ENCODE measurements at places on chromosomes 12 and 14.
A peak's percentile ranks its signal among the peaks of the same experiment; 100 is the strongest.

- DNase-seq, result no peak
Measured at GRCh38 chr12:71158361-71158882, 623 bp upstream of the TSPAN8 start.

- no peak for DNase-seq
Measured at GRCh38 chr14:33194551-33194950, 255.9 kb downstream of the NPAS3 start.

DNA sequence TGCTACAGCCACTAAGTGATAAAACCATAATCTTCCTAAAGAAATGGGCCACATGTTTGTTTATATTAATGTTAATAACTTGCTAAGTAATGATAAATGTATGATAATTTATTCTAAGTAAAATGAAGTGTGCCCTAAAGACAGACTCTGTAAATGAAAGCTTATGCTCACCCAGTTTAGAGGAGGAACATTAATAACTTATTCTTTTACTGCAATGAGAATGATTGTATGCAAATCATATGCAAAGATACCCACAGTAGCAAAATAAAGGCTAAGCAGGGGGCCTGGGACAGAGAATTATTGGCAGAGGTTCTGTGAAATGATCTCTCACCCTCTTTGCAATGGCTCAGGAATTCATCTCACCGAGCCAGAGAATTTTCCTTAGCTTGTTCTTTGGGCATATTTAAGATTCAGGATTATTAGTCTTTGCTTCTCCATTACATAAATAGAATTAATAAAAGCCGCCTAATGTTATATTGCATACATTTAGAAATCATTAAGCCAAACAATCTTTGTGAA is 75.9 kb downstream of the TMEM132D start:
- DNase-seq, result no peak

DNA sequence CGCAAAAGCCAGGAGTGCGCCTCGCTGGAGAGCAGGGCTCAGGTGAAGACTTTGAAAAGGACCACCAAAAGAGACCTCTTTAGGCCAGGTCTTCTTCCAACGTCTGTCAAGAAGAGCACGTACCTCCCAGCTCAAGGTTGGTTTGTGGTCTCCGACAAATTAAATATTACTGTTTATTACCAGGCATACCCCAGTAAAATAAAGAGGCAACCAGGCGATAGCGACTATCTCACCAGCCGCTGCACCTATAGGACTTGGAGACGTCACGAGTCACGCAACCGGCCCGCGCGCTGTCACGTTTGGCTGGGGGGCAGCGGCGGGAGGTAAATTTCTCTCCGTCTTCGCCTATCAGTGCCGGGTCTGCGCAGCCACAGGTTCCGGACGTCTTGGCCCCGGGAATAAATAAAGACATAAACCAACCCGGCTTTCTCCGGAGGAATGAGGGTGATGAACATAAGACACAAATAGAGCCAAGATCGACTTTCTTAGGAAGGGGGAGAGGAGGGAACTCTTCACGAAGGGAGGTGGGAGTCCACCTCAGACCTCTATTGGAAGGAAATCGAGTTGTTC is 2.0 kb upstream of the TBX5 start:
- DNase-seq, result no peak

GRCh38 chr12:123035841-123036240 is 55.4 kb downstream of the ARL6IP4 start:
- DNase-seq, result no peak

GRCh38 chr14:67622675-67623074 is 3.0 kb downstream of the ARG2 start:
- DNase-seq, result no peak

GRCh38 chr14:88835661-88836060 is 11.2 kb downstream of the TTC8 start:
- no peak for DNase-seq

- DNase-seq, result no peak
Measured at GRCh38 chr12:113469949-113470743, 1.5 kb downstream of the LHX5 start.

DNA sequence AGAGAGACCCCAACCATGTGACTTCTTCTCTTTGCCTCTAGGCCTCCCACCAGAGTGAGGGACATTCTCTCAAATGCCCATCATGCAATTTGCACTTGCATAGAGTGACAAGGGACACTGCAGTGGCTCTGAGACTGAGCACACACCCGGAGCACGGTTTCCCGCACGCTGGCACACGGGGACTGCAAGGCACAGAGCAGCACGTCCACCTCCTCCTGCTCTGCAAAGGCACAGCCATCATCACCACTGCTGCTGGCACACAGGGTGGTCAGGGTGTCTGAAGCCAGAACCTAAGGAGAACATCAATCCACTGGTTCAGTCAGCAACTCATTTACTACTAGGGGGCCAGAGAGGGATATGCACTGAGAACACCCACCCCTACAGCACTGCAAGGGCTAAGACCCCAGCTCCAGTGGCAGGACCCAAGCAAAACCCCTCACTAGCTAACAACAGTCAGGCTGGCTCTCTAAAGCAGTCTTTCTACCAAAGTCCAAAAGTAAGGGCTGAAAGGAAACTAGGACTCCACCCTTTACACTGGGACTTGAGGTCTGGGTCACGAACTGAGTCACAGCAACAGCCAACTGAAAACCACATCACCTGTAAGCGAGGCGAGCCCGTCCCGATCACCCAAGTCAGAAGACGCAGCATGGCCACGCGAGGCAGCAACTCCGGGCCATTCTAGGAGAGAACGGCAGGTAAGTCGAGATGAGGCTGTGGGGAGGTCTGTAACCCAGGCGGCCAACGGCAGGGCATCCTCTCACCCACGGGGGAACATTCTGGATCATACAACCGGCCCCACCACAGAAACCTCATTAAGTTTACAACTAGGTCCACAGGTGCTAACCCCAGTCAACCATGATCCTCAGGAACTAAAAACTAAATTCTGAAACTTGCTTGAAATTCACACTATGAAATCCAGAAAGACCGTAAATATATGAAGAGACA is 37.9 kb downstream of the GCN1 start:
- no peak for DNase-seq

GRCh38 chr12:104044158-104044557 is 5.8 kb downstream of the GLT8D2 start:
- no peak for DNase-seq

DNA sequence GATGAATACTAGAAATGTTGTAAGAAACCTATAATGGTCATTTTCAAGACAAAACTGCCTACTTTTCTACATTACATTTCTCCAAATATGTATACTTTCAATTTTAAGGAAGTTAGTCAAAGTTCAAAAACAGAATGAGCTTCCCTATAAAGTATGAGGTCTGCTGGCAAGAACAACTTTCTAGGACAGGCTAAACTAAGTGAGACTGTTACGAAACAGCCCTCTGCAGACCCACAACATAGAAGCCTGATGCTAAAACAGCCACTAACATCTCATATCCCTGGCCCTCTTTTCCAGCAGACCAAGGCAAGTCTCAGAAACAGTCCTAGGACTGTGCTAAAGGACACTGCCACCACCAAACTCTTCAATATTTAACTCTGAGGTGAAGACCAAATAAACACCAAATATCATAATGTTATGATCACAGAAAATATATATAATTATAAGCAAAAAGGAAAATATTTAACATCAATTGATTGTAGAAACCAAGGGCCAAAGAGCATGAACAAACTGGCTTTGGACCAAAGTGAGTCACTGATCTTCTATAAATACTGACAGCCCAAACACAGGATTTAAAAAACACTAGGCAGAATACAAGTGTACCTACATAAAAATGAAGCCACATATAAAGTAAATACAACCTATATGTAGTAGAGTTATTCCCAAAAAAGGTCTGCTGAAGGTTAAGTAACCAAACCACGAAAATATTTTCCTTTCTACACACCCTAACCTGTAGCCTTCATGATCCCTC is 27.7 kb downstream of the PPP4R3A start:
- no peak for DNase-seq

- DNase-seq, result no peak
Measured at GRCh38 chr14:105666420-105666819, 140.0 kb downstream of the TMEM121 start.

- DNase-seq, result peak; percentile 95
Measured at GRCh38 chr14:35365130-35366055, 39.2 kb downstream of the NFKBIA start.

DNA sequence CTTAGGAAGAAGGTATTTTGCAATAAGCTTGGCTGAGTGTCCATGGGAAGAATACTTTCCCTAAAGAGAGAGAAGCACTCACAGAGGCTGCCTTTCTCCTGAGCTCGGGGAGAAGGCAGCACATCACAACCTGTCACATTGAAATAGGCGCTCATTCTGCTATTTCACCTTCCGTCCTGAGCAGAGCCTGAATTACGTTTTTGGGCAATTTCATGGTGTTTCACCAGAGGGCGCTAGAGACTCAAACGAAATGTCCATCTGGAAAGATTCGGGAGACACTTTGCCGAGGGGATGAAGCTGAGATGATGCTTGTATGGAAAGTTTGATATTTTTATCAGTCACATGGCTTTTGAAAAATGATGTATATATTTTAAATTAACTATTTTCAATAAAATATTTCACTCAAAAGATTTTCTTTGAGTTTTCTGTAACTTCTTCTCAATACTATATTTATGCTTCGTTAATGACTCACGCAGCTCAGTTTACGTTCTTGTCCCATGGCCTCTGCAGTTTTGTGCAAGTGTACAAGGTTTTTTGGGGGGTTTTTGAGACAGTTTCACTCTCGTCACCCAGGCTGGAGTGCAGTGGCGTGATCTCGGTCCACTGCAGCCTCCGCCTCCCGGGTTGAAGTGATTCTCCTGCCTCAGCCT is 17.4 kb upstream of the B4GALNT3 start:
- no peak for DNase-seq

GRCh38 chr12:105748806-105749600 is 389.8 kb downstream of the NUAK1 start:
- DNase-seq, result no peak

DNA sequence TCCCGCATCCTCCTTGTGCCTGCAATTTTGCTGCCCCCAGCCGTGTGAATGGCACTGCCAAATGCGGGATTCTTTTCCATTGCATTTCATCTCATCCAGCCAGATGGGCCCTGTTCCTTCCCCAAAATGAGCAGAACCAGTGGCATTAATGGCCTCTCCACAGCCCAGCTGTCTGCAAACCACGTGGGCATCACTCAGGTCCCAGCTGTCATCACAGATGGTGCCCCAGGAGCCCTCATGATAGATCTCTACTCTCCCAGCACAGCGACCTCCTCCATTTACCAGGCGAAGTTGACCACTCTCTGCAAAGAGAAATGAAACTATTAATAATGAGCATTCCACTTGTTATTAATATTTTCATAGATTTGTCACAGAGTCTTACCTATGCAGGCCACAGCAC is 17.1 kb downstream of the CD163 start:
- no peak for DNase-seq

DNA sequence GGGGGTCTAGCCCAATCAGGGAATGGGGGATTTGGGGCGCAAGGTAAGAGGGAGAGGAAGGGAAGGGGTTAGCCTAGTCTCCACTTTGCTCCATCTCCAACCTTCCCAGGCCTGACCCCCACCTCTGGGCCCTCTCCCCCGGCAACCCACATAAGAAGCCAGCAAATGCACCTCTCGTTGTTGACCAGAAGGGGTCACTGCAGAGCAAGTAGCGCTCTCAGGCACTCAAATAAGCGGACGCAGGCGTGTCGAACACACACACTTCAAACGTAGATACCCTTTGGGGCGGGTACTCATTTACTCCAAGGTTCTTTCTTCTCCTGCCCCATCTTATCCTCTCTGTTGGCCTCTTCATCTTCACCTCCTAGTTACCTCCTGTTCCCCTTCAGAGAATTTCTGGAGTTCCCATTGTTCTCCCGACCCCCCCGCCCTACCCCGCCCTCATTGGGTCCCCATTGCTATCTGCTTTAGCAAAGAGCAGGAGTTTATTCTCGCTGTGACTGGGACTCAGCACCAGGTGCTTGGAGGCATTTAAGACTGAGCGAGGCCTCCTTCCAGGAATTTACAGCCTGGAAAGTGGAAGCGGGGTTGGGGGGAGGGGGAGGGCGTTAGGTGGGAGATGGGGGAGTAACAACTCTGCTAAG is 1.5 kb upstream of the SRRM4 start:
- no peak for DNase-seq

DNA sequence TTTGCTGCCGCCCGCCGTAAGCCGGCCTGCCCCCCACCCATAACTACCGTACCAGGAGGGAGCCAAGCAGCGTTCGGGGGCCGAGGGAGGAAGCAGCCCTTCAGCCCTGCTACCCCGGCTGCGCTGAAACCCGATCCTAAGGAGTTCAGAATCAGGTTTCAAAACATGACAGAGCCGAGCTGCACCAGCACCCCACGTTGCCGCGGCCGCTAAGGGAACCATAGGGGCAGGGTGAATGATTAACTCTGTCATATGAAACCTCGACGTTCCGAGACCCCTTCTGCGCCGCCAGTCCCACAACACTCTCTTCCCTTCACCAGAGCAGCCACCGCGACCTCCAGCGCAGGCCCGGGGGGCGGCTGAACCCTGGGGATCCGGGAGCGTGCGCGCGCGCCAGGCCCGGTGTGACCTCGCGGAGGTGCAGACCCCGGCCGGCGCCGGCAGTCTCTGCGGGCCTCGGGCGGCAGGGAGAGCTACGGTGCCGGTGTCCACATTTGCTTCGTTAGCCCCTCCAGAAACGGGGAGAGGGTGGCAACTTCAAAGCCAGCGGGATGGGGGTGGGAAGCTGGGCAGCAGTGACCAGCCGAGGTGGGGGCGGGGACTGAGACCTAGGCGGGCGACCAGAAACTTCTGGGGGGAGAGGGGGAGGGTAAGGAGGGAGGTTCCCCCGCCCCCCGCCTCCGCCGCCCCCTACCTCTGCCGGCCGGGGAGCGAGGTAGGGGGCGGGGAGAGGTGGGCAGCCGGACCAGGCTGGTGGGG is 1.6 kb downstream of the SIX4 start:
- no peak for DNase-seq

DNA sequence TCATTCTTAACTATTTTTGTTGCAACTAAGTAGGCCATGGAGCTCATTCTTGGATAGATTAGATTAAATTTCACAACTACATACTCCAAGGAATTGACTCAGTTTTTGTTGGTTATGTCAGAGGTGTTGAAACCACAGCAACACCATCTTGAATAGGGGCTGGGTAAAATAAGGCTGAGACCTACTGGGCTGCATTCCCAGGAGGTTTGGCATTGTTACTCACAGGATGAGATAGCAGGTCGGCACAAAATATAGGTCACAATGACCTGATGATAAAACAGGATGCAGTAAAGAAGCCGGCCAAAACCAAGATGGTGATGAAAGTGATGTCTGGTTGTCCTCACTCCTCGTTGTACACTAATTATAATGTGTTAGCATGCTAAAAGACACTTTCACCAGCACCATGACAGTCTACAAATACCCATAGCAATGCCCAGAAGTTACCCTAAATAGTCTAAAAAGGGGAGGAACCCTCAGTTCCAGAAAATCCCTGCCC is 20.9 kb downstream of the DMAC2L start:
- DNase-seq, result peak; percentile 90

- no peak for DNase-seq
Measured at GRCh38 chr12:101490286-101490920, 15.3 kb downstream of the SPIC start.

- no peak for DNase-seq
Measured at GRCh38 chr12:21815306-21816062, 41.0 kb upstream of the KCNJ8 start.

GRCh38 chr12:100356644-100357223 is at the start of gene SLC17A8:
SLC17A8 (plus strand) TSS chr12:100357074; CDS start chr12:100357392, 318 bp downstream.
- DNase-seq, result no peak

Measured in esophagus muscularis mucosa (tissue), 4 donors.